Aorta (tissue), 5 donors: ENCODE measurements at places on chromosomes 12 and 14. TPM values are rescaled to one million over a fixed set of nuclear protein-coding genes. Genes with fewer than 3 reads are reported as not detected.

Gene DPY19L2
- 40.8 TPM for total RNA-seq

Gene SERPINA1
- total RNA-seq = 23.1 TPM

Gene AMHR2
- total RNA-seq = not detected

Gene RASSF9
- total RNA-seq = 7.9 TPM

Gene FAM90A1
- total RNA-seq = 0.27 TPM

Gene CPM
- 26.6 TPM for total RNA-seq

Gene TEAD4
- 27.1 TPM for total RNA-seq

Gene LGALS3
- total RNA-seq = 104 TPM

Gene INHBC
- not detected for total RNA-seq

Gene C12orf60
- 1.1 TPM for total RNA-seq

DNA sequence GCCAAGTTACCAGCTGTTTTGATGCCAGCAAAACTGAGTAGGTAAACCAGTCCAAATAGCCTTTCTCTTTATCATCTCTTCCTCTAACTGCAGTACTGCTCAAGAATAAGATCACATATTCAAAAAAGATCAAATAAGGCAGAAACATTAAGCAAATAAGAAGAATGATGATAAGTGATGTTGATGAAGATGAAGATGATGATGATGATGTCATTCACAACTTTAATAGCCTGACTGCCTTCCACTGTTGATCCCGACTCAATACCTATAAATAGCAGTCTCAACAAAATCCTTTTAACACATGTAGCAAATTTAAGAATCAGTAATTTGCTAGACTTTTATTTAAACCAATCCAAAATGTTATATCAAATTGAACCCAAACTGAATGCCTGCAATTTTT is 47.1 kb downstream of the NELL2 start:
- no peak for DNase-seq
- H3K27ac ChIP-seq = no peak overlapping the region
- no peaks in the 10 kb centered on the region for H3K36me3 ChIP-seq
- H3K27me3 ChIP-seq = no peaks in the 10 kb centered on the region

DNA sequence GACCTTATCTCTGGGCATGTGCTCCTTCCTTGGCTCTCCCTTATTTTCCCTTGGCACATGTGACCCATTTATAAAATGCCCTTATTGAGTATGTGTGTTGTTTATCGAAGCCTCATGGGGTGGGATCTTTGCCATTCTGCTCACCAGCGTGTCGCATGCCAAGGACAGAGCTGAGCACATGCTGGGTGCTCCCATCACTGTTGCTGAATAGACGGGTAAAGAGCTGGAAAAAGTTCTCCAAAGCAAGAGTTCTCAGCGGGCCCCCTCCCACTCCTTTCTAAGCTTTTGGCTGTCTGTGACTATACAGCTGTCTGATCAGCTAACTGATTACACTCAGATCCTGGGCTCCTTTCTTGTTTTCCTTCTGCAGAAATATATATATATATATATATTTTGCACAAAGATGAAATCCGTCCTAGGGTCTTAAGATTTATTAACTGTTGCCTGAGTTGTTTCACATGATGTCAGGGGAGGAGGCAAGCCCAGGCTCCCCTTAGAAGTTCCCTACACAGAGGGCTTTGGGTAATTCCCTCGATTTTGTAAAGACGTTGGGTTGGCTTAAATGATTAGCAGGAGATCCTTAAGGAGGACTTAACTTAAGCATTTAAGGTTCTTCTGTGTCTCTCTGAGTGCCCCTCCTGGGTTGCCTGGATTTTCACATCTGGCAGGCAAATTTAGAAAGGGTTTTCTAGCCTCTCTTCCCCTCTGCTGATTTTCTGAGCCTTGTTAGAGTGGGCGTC is 71.6 kb downstream of the TMEM132C start:
- H3K27ac ChIP-seq = no peak overlapping the region
- no peak overlapping the region for H3K4me3 ChIP-seq
- no peaks in the 10 kb centered on the region for H3K27me3 ChIP-seq
- H3K4me1 ChIP-seq = no peaks in the 10 kb centered on the region
- H3K36me3 ChIP-seq = no peaks in the 10 kb centered on the region
- DNase-seq = no peak

DNA sequence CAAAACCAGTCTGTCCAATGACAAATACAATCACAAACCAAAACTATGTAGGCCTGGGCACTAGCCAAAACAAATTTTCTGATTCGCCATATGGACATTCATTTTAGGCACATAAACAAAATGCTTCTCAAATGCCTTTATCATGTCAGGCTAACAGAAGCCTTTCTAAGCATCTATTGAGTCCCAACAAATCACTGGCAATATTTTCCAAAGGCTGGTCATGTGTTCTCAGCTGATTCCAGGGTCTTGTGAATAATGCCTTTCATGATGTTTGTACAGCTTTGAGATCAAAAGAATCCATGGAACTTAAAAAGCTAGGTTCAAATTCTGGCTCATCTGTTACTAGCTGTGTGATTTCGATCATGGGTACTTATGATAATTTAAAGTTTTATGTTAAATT is 16.1 kb downstream of the FSCB start:
- DNase-seq = no peak
- no peaks in the 10 kb centered on the region for H3K4me1 ChIP-seq
- no peaks in the 10 kb centered on the region for H3K36me3 ChIP-seq
- H3K4me3 ChIP-seq = no peak overlapping the region
- H3K27me3 ChIP-seq = no peaks in the 10 kb centered on the region

- DNase-seq = peak; percentile 97
- H3K27me3 ChIP-seq = no peaks in the 10 kb centered on the region
- no peaks in the 10 kb centered on the region for H3K4me1 ChIP-seq
- H3K27ac ChIP-seq = peak within 1 kb of the TSS; percentile 83
These were observed at the start of gene CNOT2 for GRCh38 chr12:70242695-70243509. Gene CNOT2 (plus strand): TSS chr12:70243433. CDS start chr12:70278227, 34,794 bp downstream.

GRCh38 chr14:69252851-69253250 is 7.1 kb upstream of the GALNT16 start:
- DNase-seq = no peak
- no peaks in the 10 kb centered on the region for H3K4me1 ChIP-seq
- no peak overlapping the region for H3K27ac ChIP-seq
- H3K4me3 ChIP-seq = no peak overlapping the region
- H3K27me3 ChIP-seq = no peaks in the 10 kb centered on the region
- no peaks in the 10 kb centered on the region for H3K36me3 ChIP-seq

GRCh38 chr14:51201890-51202289 is 38.2 kb upstream of the TMX1 start:
- H3K36me3 ChIP-seq = no peaks in the 10 kb centered on the region
- no peaks in the 10 kb centered on the region for H3K27me3 ChIP-seq
- H3K27ac ChIP-seq = no peak overlapping the region
- no peaks in the 10 kb centered on the region for H3K4me1 ChIP-seq
- no peak for DNase-seq

- no peaks in the 10 kb centered on the region for H3K36me3 ChIP-seq
- H3K27me3 ChIP-seq = no peaks in the 10 kb centered on the region
- no peak overlapping the region for H3K27ac ChIP-seq
These were observed 361.8 kb downstream of the C12orf50 start for GRCh38 chr12:87667378-87667777.

DNA sequence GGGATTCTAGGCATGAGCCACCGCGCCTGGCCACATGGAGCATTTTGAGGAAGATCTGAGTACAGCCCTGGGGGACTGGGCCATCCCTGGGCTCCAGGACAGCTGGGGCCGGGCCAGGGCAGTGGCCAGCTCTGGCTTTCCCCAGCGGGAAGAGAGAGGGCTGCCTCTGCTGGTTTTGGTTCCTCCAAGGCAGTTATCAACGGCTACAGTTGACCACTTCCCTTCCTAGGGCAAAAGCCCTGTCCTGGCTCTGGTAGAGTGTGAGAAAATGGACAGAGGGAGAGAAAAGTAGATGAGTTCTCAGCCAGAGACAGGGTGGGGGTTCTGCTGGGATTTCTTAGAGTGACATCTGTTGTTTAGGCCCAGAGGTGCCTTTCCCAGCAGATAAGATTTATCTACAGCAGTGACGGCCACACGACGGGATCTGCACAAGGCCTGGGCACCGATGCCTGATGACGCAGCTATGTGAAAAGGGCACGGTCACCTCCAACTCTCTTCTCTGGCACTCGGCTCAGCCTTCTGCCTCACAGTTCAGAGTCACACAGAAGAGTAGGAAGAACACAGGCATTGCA is 5.5 kb upstream of the HVCN1 start:
- no peaks in the 10 kb centered on the region for H3K4me1 ChIP-seq
- no peaks in the 10 kb centered on the region for H3K36me3 ChIP-seq
- DNase-seq = no peak
- no peak overlapping the region for H3K4me3 ChIP-seq
- no peak overlapping the region for H3K27ac ChIP-seq

- peak overlapping the region; percentile 100 for H3K27ac ChIP-seq
- peaks cover 2% of the 10 kb centered on the region for H3K27me3 ChIP-seq
- H3K4me3 ChIP-seq = peak overlapping the region; percentile 95
- DNase-seq = peak; percentile 93
- no peaks in the 10 kb centered on the region for H3K36me3 ChIP-seq
- H3K4me1 ChIP-seq = peaks cover 3% of the 10 kb centered on the region
These were observed 1.4 kb upstream of the ZFP36L1 start for GRCh38 chr14:68794130-68794850.

DNA sequence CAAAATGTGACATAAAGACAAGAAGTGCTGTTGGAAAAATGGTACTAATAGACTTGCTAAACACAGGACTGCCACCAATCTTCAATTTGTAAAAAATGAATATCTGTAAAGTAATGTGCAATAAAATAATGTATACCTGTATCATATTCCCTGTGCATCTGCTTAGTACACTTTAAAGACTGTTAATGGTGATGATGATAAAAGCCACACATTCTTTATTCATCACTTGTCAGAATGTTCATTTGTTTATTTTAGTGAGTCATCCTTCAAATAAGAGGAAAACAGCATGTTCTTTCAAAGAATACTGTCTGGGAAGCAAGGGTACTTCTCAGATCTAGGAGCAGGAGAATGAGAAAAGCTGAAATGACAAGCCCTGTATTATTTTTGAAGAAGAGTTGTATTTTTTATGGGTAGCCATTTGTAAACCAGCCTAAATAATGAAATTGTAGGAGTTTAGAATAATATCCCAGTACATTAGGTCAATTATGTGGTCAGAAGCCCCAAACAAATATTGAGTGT is 78.3 kb upstream of the PSMA6 start:
- H3K27ac ChIP-seq = no peak overlapping the region
- no peaks in the 10 kb centered on the region for H3K27me3 ChIP-seq
- no peaks in the 10 kb centered on the region for H3K4me1 ChIP-seq
- no peak for DNase-seq

- no peaks in the 10 kb centered on the region for H3K27me3 ChIP-seq
- H3K27ac ChIP-seq = peak within 1 kb of the TSS; percentile 99
- peak; percentile 94 for DNase-seq
- H3K4me3 ChIP-seq = peak within 1 kb of the TSS; percentile 90
These were observed at the start of gene MSRB3 for GRCh38 chr12:65278576-65279368. Gene MSRB3 (plus strand): TSS chr12:65278683. CDS start chr12:65308580, 29,897 bp downstream.

DNA sequence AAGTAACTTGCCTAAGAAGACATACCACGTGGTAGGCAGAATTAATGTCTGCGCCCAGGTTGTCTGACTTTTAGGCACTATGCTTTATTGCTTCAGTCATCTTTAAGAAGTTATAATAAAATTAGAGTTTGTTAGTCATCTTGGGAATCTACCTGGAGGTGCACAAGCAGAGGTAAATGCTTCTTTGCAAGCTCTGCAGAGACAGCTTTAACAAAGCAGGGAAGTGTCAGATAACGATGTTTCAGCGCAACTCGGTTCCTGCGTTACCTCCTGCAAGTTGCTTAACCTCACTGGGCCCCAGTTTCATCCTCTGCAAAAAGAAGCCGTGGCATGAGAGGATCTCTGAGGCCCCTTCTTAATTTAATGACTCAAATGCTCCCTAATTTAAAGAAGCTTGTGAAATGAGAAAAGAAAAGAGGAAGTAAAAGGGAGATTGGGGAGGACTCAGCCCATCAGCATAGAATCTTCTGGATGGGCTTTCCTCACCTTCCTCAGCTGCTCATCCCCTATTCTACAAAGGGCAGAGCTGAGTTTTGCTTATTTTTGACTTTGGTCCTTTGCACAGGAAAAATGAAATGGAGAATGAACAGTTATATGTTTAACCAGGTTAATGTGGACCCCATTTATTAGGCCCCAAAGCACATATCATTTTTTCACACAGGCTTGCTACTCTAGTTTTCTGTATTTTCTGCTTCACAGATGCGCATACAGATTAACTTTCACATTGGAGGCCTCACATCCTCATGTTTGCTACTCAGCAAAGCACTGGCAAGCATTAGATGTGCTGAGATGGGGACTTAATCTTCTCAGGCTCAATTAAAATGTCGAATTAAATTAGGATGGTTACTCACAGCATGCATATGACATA is 5.1 kb downstream of the ARHGDIB start:
- H3K4me1 ChIP-seq = peaks cover 2% of the 10 kb centered on the region
- H3K27me3 ChIP-seq = no peaks in the 10 kb centered on the region
- no peaks in the 10 kb centered on the region for H3K36me3 ChIP-seq
- DNase-seq = no peak
- H3K4me3 ChIP-seq = no peak overlapping the region

GRCh38 chr12:99128246-99128802 is 483.2 kb downstream of the APAF1 start:
- DNase-seq = no peak
- H3K27ac ChIP-seq = no peak overlapping the region
- no peaks in the 10 kb centered on the region for H3K4me1 ChIP-seq
- no peaks in the 10 kb centered on the region for H3K36me3 ChIP-seq

DNA sequence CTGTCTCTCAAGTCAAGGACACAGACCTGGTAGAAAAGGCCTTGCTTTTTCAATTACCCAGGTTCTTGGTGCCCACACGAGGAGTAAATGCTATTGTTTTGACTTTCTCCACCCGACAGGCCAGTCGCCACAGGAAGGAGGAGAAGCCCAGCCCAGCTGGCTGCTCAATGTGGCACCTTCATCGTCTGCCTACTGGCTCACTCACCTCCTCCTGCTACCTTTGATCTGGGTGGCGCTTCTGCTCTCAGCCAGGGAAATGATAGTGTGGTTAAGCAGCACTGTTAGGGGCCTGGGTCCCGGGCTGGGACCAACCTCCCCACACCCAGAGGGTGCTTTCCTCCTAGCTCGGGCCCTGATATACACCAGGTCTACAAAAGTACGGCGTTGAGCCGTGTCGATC is 75.0 kb upstream of the FZD10 start:
- no peaks in the 10 kb centered on the region for H3K4me1 ChIP-seq
- H3K4me3 ChIP-seq = no peak overlapping the region
- no peaks in the 10 kb centered on the region for H3K27me3 ChIP-seq
- H3K36me3 ChIP-seq = no peaks in the 10 kb centered on the region

- no peak for DNase-seq
- no peaks in the 10 kb centered on the region for H3K36me3 ChIP-seq
- H3K27me3 ChIP-seq = no peaks in the 10 kb centered on the region
- H3K4me1 ChIP-seq = no peaks in the 10 kb centered on the region
- no peak overlapping the region for H3K4me3 ChIP-seq
These were observed 1.4 kb downstream of the C1RL start for GRCh38 chr12:7107636-7108002.

GRCh38 chr12:54859502-54859901 is 5.2 kb downstream of the MUCL1 start:
- no peaks in the 10 kb centered on the region for H3K36me3 ChIP-seq
- no peak for DNase-seq
- no peak overlapping the region for H3K4me3 ChIP-seq

DNA sequence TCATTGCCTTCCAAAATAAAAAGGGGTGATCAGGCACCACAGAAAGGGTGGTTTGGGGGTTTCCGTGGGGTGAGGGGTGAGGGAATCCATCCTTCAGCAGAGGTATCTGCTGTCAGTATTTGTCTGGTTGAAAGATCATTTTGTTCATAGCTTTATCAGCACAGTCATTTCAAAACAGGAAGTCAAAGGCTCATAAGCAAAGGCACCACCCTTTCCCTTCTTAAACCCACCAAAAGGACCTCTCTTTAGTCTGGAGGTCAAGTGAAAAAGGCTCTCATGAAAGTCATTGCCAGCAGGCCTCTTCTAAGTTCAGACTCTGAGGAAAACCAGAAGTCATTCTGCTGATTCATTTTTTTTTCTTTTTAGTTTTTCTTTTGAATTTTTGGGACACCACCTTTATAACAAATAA is 6.2 kb downstream of the CHST11 start:
- no peak overlapping the region for H3K4me3 ChIP-seq
- H3K36me3 ChIP-seq = no peaks in the 10 kb centered on the region
- DNase-seq = no peak
- peaks cover 2% of the 10 kb centered on the region for H3K4me1 ChIP-seq
- H3K27ac ChIP-seq = no peak overlapping the region
